ENCODE measurements at places on chromosomes 5 and 9.

- no peak for DNase-seq
Measured at GRCh38 chr9:94881023-94881422, 154.5 kb downstream of the AOPEP start.

- no peak for DNase-seq
Measured at GRCh38 chr5:107483231-107484024, 187.3 kb downstream of the EFNA5 start.

DNA sequence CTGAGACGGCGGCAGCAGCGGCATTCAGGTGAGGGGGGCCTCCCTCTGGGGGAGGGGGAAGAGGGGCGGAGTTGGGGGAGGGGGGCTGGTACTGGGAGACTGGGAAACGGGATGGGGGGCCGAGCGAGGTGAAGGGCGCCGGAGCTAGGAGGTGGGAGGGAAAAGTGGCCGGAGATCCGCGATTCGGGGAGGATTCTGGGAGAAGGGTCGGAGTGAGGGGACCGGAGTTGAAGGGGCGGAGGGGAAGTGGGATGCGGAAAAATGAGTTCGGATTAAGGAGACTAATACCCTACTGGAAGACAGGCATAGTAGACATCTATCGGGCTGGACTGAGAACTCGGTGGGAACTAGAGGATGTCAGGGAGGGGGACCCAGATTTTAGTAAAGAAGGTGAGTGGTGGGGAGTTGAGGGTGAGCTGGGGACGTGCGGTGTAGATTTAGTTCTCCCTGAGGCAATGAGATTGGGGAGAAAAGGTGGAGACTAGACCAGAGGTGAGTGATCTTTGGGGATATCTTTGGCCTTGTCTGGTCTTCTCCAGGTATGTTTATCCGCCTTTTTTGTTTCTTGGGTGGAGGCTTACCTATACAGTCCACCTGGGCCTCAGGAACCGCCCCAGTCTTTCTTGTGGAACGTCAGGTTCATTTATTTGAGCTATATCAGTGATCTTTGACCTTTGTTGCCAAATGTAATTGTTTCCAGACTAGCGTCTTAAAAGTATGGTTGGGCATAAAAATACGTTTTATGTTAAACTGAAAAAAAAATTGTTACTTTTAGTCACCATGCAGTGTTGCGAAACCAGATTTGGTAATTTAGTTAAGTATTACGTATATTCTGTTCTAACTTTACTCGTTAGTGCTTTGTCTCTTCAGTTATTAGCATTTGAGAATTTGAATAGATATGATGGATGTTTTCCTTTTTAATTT is 632 bp downstream of the UBAP1 start:
- peak; percentile 44 for DNase-seq

DNA sequence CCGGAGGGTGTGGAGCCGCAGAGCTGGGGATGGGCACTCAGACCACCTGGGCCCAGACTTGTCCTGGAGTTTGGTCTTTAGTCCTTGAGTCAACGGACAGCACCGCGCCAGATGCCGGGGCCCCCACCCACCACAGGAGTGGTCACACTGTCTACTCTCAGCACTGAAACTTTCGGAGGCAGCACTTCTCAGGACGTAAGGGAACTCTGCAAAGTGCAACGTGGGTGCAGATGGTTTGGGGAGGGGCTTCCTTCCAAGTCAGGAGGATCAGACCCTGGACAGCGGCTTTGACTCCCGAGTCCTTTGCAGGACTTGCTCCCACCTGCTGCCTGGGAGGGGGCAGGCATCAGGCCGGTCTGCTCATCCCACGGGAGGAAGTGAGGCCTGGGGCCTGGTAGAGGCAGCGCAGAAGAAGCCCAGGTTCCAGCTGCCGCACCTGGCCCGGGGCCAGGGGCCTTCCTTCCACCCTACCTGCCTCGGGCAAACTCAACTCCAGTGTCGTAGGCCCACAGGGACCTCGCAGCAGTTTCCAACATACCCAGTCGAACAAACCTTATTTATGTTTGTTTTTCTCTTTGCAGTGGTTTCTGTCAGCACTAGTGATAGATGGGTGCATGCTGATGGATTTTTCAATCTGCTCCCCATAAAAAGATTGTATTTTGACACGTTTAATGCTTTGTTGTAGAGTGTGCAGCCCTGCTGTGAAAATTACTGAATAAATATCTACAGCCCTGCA is 149.8 kb upstream of the PPP1R26 start:
- DNase-seq = no peak

DNA sequence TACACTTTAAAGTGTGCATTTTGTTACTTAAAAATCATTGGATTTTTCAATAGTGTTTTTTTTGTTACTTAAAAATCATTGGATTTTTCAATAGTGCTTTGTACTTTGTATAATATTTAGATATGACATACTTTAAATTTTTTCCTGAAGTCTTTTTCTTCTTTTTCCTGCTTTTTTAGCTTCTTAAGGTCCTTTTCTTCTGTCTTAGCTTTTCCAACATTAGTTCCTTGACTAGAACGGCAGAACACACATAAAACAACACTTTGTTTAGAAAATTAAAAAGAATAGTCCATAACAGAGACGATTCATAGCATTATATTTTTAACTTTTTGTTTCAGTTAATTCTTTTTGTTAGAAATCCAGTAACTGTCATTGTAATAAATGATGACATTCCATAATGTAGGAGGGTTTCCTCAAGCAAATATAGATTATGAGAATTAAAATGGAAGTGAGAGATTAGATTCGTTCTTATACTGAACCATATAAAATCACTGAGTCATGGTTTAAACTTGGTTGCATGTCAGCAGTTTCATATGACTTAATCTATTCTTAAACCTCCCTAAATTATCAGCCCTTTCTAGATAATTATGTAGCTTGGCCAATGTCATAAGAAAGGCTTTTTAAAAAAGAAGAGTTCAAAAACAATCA is 45.3 kb upstream of the RICTOR start:
- DNase-seq = no peak

GRCh38 chr9:129612815-129613519 is 7.9 kb downstream of the C9orf50 start:
- DNase-seq = no peak

DNA sequence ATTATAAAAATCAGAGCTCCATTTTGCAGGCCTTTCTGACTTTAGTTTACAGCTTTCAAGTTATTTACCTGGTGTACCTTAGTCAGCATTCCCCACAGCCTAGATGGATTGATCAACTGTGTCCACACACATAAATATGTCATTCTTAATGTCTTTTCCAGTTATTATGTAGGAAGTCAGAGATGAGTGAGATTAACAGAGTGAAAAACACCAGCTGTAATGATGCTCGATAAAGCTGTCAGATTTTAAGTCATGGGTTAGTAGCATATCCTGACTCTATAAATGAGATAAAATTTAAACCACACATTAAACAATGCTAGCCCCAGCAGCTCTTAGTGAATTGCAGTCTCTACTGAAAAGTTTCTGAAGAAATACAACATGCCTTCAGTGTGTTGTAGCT is 48.9 kb downstream of the NUDT12 start:
- DNase-seq = no peak
